Mammary epithelial cell (primary cell): ENCODE measurements at places on chromosomes 7 and 10. TPM values are rescaled to one million over a fixed set of nuclear protein-coding genes. Genes with fewer than 3 reads are reported as not detected.

TAC1 gene
- total RNA-seq: not detected

ASAH2 gene
- total RNA-seq: 1.2 TPM

ZNF487 gene
- 3.8 TPM for total RNA-seq

CFAP46 gene
- total RNA-seq: not detected in 2 replicates
